ENCODE measurements at places on chromosomes 7 and 10.

DNA sequence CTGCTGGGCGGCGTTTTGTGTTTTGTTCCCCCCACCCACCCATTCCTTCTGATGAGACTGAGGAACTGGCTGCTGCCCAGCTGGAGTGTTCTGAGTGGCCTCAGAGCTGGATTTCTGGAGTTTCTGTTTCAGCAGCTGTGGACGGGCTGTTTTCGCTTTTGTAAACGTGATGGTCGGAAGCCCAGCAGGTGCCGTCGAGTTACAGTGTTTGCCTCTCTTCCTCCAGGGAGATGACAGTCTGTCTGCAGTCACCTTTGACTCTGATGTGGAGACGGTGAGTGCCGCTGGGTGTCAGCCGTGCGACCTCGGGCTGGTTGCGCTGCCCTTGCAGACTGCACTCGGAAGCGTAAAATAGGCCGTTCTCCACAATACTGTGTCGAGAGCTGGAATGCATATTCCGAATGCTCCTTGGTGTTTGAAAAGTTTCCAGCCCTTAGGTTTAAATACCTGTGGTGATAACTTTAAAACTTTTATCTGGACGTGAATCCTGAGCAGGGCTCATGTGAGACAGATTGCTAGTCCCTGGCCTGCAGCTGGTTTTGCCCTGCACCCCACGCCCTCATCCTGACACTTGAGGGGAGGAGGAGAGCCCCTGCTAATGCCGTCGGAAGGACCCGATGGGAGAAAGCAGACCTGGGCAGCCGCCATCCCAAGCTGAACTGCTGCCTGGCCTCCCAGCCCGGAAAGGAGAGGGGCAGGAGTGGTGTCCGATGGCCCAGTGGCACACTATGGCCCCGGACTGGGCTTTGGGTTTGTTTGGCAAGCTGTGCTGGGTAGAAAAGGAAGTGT is 8.3 kb downstream of the IQCE start:
- peak; percentile 30 for DNase-seq

DNA sequence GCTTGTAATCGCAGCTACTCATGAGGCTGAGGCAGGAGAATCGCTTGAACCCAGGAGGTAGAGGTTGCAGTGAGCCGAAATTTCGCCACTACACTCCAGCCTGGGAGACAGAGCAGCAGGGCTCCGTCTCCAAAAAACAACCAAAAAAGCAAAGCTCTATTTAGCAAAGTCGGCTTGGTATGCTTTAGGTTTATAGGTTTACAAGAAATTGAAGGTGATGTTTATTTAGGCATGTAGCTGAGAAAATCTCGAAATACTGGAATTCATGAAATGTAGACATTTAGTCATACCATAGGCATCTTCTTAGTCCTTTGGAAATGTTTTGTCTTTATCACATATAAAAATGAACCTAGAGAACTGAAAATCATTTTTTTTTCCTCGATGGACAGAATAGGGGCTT is 453.8 kb upstream of the ANKRD30A start:
- DNase-seq: no peak

- DNase-seq: no peak
Measured at GRCh38 chr7:147759327-147759943, 831.1 kb upstream of the C7orf33 start.

- no peak for DNase-seq
Measured at GRCh38 chr7:27122077-27122910, 8.3 kb downstream of the HOXA4 start.

- DNase-seq: no peak
Measured at GRCh38 chr7:138556771-138557484, 96.9 kb downstream of the TRIM24 start.

DNA sequence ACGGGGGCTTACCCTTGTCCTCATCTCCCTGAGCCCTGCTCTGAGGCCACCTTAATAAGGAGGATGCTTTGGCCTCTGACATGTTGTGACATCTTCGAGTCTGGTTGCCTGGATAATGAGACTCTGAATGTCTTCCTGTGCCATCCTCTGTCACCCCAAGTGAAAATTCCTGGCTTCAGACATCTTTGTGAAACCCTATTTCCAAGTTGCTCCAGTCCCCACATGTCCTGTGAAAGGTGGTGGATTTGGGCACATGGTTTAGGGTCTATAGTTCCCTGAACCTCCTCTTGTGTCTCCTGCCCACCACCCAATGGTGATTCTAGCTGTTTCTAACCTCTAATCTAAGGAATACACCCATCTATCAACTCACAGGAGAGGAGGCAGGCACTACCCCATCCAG is 223.1 kb upstream of the GLI3 start:
- no peak for DNase-seq

DNA sequence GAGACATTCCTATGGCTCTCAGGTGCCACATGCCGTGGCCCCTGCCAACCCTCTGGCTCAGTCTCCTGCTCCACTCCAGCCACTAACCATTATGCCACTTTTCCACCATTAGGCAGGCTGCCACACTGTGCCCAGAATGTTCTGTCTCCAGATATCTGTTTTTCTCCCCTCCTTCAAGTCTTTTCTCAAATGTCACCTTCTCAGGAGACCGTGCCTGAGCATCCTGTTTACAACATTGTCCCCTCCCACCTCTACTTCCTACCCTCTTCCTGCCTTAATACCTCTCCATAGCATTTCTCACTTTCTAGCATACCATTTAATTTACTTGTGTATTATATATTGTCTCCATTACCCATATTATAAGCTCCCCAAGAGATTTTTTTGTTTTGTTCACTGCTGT is 162.5 kb upstream of the LYZL2 start:
- DNase-seq: no peak

DNA sequence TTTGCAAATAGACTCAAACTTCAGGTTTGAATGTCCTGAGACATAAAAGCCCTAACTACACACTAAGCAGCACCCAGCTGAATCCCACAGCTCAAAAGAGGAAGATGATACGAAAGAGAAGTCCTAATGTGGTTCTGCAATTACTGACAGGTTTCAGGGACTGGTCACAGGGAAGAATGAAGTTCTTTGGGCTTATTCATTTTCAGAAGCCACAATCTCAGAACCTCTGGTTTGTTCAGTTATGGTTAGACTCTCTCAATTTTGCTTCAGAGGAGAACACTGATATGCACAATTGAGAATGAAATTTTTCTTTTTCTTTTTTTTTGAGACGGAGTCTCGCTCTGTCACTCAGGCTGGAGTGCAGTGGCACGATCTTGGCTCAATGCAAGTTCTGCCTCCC is 94.6 kb upstream of the FAM180A start:
- no peak for DNase-seq

DNA sequence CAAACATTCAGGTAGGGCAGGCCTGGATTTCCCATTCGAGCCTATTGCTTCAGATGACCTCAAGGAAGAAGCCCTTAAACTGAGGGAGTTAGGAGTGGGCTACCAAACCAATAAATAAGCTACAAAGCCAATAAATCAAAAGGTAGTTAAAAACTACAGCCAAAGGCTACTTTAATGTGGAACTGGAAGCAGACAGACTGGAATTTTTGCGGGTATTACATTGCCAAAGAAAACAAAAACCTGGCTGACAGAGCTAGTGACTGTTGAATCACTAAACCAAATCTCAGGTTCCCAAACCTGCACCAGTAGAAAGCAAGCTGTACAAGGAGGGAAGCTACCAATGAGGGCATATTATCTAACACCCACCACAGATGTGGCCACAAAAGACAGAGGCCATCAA is 315.6 kb downstream of the GRM8 start:
- no peak for DNase-seq
